Eye (tissue), 1 donor: ENCODE measurements at places on chromosomes 3 and 15.

DNA sequence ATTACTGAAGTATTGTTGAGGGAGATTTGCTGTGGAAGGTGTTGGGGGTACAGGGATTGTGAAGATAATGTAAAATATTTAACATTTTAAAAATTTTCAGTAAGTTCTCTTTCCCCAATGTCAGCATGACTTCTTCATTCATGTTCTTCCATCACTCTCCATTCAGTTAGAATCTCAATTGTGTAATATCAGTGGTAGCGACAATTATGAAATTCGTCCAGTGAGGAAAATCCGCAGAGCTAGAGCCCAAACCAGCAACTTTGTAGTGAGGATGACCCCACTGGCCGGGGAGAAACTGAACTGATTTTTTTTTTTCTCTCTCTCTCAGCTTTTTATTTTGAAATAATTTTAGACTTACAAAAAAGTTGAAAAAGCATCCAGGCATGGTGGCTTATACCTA is 171.7 kb downstream of the PGPEP1L start:
- DNase-seq, result no peak

DNA sequence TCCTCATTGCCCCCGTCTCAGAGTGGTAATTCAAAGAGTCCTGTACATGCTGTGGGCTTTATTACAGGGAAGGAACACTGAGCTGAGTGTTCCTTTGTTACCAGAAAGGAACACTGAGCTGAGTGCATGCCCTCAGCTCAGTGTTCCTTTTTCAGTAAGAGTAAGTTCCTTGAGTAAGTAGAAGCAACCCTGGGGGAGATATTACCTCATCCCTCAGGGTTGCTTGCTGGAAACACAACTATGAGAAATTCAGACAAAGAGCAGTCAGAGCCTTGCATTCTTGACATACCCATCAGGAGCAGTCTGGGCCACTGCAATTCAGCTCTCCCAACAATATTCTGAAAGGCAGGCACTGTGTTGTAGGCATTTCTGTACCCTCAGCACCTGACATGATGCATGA is 17.0 kb downstream of the CHRM5 start:
- DNase-seq, result peak; percentile 21

DNA sequence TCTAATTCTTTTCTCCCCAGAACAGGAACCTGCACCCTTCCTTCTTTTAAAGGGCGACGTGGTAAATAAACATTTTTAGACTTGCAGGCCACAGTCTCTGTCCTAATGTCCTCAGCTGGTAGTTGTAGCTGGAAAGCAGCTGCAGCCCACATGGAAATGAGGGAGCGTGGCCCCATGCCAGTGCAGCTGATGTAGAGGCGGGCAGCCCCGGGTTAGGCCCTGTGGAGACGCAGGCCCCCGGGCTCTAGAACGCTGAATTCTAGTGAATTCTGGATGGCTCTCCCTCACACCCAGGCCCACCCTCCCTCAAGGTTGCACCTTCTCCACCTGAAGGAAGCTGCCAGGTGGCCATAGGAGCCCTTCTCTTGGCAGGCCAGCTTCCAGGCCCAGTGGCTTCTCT is 52.3 kb downstream of the PGPEP1L start:
- no peak for DNase-seq

GRCh38 chr3:196193736-196194541 is 17.3 kb downstream of the ZDHHC19 start:
- DNase-seq, result no peak

GRCh38 chr15:56978898-56979662 is 60.6 kb downstream of the TCF12 start:
- no peak for DNase-seq

GRCh38 chr3:39025222-39025970 is 26.3 kb downstream of the SCN11A start:
- DNase-seq, result no peak
